ENCODE measurements at places on chromosomes 7 and 10.

- no peak for DNase-seq
These were observed 655 bp downstream of the PTPRE start for GRCh38 chr10:127907411-127908105.

GRCh38 chr7:117025891-117026290 is 72.6 kb downstream of the ST7 start:
- no peak for DNase-seq

DNA sequence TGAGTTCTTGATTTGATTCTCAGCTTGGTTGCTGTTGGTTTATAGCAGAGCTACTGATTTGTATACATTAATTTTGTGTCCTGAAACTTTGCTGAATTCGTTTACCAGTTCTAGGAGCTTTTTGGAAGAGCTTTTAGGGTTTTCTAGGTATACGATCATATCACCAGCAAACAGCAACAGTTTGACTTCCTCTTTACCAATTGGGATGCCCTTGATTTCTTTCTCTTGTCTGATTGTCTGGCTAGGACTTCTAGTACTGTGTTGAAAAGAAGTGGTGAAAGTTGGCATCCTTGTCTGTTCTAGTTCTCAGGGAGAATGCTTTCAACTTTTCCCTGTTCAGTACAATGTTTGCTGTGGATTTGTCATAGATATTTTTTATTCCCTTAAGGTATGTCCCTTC is 86.2 kb downstream of the PLXDC2 start:
- DNase-seq, result no peak

DNA sequence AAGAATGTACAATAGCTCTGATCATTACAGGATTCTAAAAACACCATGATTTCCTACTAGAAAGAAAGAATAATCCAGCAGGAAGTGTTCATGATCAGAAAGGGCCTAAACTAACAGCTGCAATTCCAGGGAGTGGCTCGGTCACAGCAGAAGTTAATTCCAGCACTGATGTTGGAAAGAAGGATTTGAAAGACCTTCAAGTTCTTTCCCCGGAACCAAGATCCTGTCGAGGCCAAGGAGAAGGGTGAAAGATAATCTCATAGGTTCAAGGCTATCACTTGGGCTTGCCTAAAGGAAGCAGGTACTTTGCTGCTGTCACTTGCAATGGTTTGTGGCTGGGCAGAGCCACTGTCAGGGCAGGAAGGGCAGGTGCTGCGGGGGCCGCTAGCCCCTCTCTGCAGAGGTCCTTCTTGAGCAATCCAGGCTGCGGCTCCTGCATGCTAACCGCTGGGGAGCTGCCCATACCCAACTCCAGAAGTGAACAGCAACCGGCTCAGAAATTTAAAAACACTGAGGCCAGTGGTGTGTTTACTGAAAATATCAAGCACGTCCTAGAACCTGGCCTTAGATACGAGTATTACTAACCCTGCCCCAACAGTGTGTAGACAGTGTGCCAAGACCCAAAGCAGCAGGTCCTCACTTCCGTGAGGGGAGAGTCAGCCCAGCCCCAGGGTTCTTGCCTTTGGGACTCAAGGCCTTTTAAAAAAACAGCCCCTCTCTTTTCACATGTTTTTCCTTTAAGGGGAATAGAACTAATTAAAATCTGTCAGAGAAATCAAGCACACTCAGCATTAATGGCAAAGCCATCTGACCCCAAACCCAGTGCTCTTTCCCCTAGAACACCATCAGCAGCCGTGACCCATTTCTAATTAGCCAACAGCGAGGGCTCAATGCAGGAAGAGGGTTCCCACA is 76.8 kb downstream of the VIPR2 start:
- no peak for DNase-seq

GRCh38 chr10:71590781-71591350 is 128.7 kb downstream of the C10orf105 start:
- no peak for DNase-seq

- no peak for DNase-seq
These were observed 58.8 kb downstream of the CAV1 start for GRCh38 chr7:116583653-116584052.

DNA sequence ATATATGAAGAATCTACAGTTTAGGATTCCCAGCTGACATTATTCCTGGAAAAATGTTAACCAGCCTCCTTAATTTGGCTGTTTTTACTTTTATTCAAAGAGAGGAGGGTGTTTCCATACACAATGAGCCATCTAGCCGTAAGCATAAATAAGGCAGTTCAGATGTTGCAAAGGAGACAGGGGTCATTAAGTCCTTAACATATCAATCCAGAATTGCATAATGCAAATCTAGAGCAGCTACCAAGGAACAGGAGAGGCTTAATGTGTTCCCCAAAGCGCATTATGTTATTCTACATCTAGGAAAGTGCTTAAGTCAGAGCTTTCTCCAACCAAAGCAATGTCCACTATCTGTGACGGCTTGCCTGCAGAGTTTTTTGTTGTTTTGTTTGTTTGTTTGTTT is 32.4 kb upstream of the TCF7L2 start:
- DNase-seq, result no peak

DNA sequence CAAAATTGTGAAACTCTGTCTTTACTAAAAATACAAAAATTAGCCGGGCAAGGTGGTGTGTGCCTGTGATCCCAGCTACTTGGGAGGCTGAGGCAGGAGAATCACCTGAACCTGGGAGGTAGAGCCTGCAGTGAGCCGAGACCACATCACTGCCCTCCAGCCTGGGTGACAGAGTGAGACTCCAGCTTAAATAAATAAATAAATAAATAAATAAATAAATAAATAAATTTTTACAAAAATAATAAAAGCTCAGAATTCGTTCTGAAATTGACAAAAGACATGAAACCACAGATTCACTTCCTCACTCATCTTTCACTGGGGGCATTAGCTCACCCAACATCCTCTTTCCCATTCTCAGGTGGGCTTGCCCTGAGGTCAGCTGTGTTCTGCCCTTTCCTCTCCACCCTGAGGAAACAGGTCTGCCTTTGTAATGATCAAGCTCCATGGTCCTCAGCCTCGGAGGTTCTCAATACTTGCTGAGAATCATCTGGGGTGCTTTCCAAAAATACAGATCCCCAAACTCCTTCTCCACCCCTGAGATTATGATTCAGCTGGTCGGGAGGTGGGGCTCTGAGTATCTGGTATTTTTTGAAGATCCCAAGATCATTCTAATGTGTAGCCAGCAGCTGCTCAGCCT is 29.2 kb upstream of the APBB1IP start:
- no peak for DNase-seq

DNA sequence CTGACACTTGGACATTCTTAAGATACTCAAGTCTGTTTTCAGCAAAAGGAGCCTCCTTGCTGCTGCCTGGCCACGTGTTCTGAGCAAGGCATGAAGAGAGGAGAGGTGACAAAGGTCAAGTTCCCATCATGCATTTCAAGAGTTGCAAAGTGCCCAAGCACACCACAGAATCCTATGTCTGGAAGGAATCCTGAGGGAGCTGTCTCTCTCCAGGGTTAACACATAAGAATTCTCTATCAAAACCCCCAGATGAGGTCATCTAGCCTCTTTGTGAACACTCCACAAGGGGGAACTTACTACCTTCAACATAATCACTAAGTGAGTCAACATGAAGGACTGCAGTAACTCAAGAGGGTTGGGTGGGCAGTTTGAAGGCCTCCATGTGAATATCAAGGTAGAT is 155.5 kb downstream of the RNF216 start:
- peak; percentile 40 for DNase-seq

GRCh38 chr10:5533098-5533731 is 8.5 kb downstream of the CALML3 start:
- DNase-seq, result no peak

GRCh38 chr10:44234483-44234875 is 150.4 kb downstream of the CXCL12 start:
- DNase-seq, result peak; percentile 64

DNA sequence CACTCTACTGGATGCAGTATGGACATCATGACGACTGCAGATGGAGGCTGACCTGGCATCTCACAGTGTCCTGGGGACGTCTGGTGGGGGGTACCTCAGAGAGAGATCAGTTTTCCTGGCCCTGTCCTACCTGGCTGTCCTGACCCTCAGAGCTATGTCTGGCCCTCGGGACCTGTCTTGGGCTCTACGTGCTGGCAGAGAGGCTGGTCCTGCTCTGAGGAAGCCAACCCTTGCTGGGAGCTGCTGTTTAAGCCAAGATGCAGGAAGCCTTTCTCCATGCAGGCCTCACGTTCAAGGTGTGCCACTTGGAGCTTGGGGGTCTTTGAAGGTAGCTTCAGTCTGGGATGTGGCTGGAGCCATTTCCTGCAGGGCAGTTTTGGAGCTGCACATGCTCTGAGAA is 42.1 kb upstream of the CXCL12 start:
- no peak for DNase-seq

DNA sequence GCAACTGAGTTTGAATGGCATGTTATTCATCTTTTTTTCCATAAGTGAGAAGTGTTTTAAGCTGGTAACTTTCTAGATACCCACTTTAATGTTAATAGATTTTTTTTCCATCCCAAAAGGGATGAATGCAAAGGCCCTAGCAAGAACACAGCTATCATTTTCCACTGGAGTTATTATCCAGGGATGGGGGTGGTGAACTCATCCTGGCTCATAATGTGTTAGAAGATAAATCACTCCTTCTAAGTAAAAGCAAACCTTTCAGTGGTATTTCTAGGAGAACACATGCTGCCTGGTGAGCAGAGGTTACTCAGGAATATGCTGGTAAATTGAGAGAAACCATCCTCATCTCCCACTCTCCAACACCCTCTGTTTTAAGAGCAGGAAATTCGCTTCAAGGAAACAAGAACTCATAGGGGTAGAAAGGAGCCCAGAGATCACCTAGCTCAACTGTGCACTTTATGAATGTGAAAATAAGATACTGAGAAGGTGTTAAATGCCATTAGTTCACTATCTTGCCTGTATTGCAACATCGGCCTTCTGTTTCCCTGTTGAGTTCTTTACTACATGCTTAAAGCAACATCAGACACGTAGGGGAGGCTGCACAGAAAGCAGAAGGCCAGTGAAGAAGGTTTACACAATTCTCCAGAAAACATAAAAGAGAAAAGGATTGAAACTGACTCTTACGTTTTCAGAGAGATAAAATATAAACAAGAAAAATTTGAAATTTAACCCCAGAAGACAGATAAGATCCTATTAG is 264.0 kb upstream of the PRKCQ start:
- no peak for DNase-seq

DNA sequence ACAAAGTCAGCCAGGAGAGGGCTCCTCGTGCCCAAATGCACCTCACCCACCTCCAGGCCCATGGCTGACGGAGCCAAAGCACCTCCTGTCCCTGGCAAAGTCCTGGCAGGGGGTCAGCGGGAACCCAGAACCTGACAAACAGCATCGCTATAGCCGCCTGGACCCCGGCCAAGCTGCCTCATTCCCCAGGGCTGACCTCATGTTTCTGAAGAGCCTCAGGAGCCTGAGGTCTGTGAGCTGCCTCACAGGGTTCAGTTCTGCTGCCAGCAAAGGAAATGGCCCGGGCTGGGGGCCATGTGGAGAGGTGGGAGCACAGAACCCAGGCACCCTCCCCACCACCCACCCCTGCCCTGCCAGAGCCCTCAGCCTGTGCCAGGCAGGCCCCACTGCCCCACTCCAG is 4.2 kb upstream of the NANOS1 start:
- peak; percentile 44 for DNase-seq

- no peak for DNase-seq
These were observed 51.2 kb upstream of the LRRC4 start for GRCh38 chr7:128082431-128082830.

DNA sequence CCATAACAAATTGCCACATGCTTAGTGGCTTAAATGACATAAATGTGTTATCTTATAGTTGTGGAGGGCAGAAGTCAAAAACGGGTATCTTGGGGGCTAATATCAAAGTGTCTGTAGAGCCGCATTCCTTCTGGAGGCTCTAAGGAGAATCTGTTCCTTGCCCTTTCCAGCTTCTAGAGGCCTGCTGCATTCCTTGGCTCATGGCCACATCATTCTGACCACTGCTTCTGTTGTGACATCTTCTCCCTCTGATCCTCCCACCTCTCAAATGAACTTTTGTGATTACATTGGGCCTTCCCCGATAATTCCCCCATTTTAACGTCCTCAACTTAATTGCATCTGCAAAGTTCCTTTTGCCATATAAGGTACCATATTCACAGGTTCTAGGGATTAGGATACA is 76.1 kb downstream of the CYP26A1 start:
- DNase-seq, result no peak

GRCh38 chr7:139230484-139230773 is 608 bp upstream of the UBN2 start:
- no peak for DNase-seq

GRCh38 chr7:41930538-41931262 is 227.8 kb upstream of the INHBA start:
- DNase-seq, result no peak

GRCh38 chr7:117588352-117588794 is 108.5 kb downstream of the CFTR start:
- DNase-seq, result no peak

GRCh38 chr7:8295638-8296361 is 33.8 kb upstream of the ICA1 start:
- peak; percentile 46 for DNase-seq

- DNase-seq, result peak; percentile 80
These were observed 21.1 kb upstream of the EZH2 start for GRCh38 chr7:148905093-148905666.

GRCh38 chr7:55326081-55326835 is 38.9 kb upstream of the LANCL2 start:
- DNase-seq, result no peak
